Peyer's patch (tissue), 4 donors: ENCODE measurements at places on chromosomes 6 and 20. TPM values are rescaled to one million over a fixed set of nuclear protein-coding genes. Genes with fewer than 3 reads are reported as not detected.

- DNase-seq: no peak
These were observed 142.5 kb upstream of the FERMT1 start for GRCh38 chr20:6265204-6265904.

GRCh38 chr6:25027221-25027916 lies 91.6 kb upstream of the RIPOR2 start:
- DNase-seq: peak; percentile 87

SMOC2 gene
- 14.4 TPM for total RNA-seq

GRCh38 chr6:102300350-102300749 lies 906.8 kb downstream of the GRIK2 start:
- DNase-seq: no peak

GRCh38 chr6:147549531-147549930 lies 41.0 kb downstream of the SAMD5 start:
- DNase-seq: no peak

- no peak for DNase-seq
These were observed 41.3 kb downstream of the ADGRF1 start for GRCh38 chr6:47000842-47001241.

DNA sequence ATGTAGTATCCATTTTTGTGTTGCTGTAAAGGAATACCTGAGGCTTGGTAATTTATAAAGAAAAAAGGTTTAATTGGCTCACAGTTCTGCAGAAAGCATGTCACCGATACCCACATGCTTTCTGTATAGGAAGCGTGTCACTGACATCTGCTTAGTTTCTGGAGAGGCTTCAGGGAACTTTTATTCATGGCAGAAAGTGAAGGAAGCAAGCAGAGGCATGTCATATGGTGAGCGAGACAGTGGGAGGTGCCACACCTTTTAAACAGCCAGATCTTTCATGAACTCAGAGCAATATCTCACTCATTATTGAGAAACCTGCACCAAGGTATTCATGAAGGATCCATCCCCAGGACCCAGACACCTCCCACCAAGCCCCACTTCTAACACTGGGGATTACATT lies 3.5 kb downstream of the SUMO4 start:
- no peak for DNase-seq

GRCh38 chr6:85792254-85792653 lies 149.6 kb upstream of the SYNCRIP start:
- DNase-seq: no peak
